ENCODE measurements at places on chromosomes 1 and 21.
A peak's percentile ranks its signal among the peaks of the same experiment; 100 is the strongest.

- no peaks in the 10 kb centered on the region for H3K36me3 ChIP-seq
- H3K27me3 ChIP-seq = no peaks in the 10 kb centered on the region
- no peaks in the 10 kb centered on the region for H3K4me1 ChIP-seq
Observed at GRCh38 chr21:45412909-45413611, 8.1 kb downstream of the COL18A1 start.

GRCh38 chr1:63638875-63639274 is 45.7 kb downstream of the PGM1 start:
- H3K36me3 ChIP-seq = no peaks in the 10 kb centered on the region
- no peaks in the 10 kb centered on the region for H3K4me1 ChIP-seq
- H3K27me3 ChIP-seq = no peaks in the 10 kb centered on the region
- H3K4me3 ChIP-seq = no peak overlapping the region

- peaks cover 24% of the 10 kb centered on the region for H3K4me1 ChIP-seq
- H3K27ac ChIP-seq = peak overlapping the region; percentile 96
- peak; percentile 60 for DNase-seq
- no peaks in the 10 kb centered on the region for H3K27me3 ChIP-seq
- H3K4me3 ChIP-seq = peak overlapping the region; percentile 86
Observed at GRCh38 chr1:87329051-87329525, 408 bp downstream of the LMO4 start.

DNA sequence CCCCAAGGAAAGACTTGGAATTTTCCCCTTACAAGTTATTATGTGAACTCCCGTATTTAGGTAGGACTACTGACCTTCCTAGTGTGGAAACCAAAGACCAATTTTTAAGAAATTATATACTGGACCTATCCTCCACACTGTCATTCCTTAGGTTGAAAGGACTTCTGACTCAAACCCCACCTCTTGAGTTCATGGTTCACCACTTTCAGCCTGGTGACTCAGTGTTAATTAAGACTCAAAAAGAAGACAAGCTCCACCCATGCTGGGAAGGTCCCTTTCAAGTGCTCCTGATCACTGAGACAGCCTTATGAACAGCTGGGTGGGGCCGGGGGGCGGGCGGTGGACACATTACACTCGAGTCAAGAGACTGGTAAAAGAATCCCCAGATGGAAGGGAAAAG is 113.2 kb downstream of the LRRC53 start:
- H3K27me3 ChIP-seq = no peaks in the 10 kb centered on the region
- H3K4me1 ChIP-seq = no peaks in the 10 kb centered on the region
- no peaks in the 10 kb centered on the region for H3K36me3 ChIP-seq
- H3K27ac ChIP-seq = no peak overlapping the region
- DNase-seq = no peak

DNA sequence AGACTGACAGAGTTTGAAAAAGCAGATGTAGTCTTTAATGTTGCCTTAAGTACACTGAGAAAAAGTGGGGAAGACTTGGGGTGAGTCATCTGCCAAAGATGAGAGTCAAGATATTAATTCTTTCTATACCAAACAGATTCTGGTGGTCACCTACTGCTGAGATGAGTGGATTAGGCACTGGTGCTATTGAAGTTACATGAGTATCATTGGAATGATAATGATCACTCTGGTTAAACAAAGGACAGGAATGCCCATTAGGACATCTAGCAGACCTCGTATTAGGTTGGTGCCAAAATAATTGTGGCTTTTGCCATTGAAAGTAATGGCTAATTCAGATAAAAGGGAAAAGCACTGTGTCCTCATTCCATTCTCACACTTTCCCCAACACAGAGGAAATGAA is 1588.9 kb downstream of the KCNT2 start:
- H3K27me3 ChIP-seq = no peaks in the 10 kb centered on the region
- H3K4me1 ChIP-seq = no peaks in the 10 kb centered on the region
- peak; percentile 2 for DNase-seq
- H3K36me3 ChIP-seq = no peaks in the 10 kb centered on the region

GRCh38 chr1:156668801-156669637 is 8.2 kb downstream of the NES start:
- H3K36me3 ChIP-seq = no peaks in the 10 kb centered on the region
- H3K4me1 ChIP-seq = peaks cover 5% of the 10 kb centered on the region
- no peak overlapping the region for H3K27ac ChIP-seq
- DNase-seq = no peak
- H3K4me3 ChIP-seq = no peak overlapping the region

All from A673 (cell line).